Naive thymus-derived CD4-positive, alpha-beta T cell (primary cell): ENCODE measurements at places on chromosomes 13 and 19.

GRCh38 chr19:13831537-13832467, 36.6 kb downstream of the ZSWIM4 start:
- DNase-seq: no peak

- DNase-seq: no peak
These were observed 13.3 kb downstream of the ZDHHC20 start for GRCh38 chr13:21445759-21446158.

- no peak for DNase-seq
These were observed 75.1 kb downstream of the GNG7 start for GRCh38 chr19:2627319-2627829.

- no peak for DNase-seq
These were observed 10.3 kb downstream of the EHD2 start for GRCh38 chr19:47723581-47723940.

DNA sequence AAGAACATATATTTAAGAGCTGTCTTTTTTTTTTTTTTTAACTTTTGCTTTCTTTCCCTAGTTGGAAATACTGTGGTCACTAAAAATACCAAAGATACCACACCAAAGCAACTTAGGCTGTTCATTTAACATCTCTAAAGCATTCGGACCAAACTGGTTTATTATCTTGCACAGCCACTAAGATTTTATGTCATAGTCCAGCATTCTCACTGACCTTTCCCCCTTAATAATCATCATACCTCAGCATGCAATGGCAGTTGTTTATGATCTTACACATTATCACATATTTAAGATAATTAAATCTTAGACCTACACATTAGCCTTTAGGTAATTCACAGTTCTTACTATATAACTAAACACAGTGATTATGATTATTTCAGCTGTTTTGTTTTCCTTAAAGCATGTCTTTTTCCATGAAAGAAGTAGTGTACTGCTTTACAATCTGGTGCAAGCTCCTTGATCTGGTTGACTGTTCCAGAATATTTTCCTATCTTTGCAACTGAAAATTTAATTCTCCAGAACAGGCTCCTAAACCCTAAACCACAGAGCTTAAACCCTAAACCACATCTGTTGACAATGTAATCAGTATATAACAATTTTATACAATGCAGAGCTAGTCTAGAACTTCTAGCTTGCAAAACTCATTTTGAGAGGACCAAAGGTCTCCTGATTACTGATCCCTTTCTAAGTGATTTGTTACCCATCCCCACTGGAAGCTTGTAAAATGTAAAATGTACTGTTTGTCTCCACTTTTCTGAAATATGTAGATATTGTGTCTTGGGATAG, 74.2 kb downstream of the CDK8 start:
- DNase-seq: no peak

- no peak for DNase-seq
These were observed 5.2 kb downstream of the SYDE1 start for GRCh38 chr19:15112385-15112784.

DNA sequence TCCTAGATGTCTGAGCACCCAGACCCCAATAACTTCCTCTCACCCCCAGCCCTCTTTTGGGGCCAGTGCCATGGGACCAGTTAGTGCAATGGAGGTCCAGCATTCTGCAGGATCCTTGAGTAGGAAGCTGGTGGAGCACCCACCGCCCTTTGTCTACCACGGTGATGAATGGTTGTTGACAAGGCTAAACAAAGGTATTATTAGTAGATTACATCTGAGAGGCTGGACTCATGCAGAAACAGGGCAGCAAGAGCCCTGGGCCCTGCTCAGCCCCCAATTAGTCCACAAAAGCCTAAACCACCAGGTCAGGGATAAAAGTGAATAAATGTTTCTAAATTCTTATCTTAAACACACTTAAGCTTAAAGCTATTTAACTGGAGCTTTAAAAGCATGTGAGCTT, 196.5 kb upstream of the TSHZ3 start:
- no peak for DNase-seq

DNA sequence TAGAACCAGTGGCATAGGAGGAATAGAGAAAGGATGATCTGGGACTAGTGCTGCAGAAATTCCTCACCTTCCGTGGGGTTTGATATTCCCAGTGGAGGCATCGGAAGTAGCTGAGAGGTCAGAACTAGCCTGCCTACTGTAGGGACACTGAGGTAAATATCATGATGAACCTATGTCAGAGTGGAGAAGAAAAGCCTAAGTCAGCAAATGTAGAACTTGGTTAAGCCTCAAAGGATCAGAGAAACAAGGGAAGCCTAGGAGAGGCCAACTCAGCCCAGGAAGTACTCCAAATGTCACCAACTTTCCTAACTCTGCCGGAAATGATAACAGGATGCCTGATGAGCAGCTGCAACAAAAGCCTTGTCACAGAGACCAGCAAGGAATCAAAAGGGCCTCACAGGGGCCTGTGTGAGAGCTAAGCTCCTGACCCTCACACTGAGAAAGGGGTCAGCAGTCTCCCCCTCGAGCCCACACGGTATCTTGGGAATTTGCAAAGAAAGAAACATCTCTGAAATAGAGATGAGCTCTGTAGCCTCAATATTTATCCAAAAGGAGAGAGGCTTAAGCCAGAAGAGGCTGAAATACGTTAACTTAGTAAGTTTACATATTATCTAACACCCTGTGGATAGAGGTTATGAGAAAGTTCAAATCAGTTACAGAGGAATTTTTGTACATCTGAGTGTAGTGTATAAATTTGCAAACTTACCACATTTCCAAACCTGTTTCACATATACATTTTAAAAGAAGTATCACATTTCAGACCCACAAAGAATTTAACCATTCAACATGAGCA, 1064.3 kb downstream of the DIAPH3 start:
- no peak for DNase-seq

DNA sequence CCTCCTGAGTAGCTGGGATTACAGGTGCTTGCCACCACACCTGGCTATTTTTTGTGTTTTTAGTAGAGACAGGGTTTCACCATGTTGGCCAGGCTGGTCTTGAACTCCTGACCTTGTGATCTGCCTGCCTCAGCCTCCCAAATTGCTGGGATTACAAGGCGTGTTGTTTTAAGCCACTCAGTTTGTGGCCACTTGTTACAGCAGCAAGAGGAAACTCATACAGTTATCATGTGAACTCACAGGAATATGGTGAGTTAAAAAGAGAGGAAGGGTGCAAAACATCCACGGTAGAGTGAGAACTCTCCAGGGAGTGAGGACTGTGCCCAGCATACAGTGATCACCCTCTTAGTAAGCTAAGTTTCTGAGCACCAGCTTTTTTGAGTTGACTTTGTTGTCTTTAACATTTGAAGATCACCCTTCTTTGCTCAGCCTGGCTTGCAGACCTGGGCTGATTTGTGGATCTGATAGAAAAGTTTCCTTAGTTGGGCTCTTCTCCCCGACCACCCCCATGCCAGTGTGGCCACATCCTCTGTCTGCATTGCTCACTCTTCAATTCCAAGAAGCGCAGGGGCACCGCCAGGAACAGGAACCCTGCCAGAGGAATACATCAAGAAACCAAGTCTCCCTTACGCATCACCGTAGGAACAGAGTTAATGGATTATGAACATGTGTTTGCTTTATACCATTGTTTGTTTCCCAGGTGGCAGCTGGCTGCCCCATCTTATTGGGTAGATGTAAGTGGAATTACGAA, 16.0 kb downstream of the ALOX5AP start:
- DNase-seq: no peak

- DNase-seq: no peak
These were observed 433.9 kb downstream of the GPC6 start for GRCh38 chr13:93660391-93661063.

DNA sequence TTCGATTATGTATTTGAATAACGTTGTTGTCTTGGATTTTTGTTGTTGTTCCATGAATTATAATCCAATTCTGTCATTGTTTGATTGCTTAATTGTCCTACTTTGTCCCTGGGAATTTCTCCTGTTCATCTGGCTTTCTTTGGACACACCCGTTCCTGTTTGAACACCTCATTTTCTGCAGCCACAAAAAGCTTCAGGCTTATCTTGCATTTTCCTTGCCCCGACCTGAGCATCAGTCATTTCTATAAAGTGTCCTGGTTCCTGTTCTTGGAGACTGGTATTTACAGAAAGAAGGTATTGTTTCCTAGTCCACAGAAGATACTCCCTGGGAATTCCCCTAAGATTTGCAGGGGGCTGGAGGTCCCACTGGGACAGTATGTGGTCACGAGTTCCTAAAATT, 731.8 kb upstream of the ARGLU1 start:
- no peak for DNase-seq

DNA sequence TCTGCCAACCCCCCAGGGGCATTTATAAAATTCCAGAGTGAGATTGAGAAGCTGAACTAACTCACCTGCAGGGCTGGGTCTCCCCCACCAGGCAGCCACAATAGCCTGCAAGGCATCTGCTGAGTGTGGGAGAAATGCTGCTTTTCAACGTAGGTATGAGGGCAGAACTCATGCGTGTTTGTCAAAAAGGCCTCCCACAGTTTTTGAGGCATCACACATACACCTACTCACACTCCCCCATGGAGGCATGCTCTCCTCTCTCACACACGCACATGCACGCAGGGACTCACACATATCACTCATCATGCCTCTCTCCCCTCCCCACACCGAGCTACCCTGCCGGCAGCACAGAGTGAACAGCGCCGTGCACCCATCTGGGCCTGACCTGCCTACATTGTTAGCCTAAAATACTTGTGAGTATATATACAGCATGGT, 390.5 kb downstream of the FGF9 start:
- peak; percentile 47 for DNase-seq

DNA sequence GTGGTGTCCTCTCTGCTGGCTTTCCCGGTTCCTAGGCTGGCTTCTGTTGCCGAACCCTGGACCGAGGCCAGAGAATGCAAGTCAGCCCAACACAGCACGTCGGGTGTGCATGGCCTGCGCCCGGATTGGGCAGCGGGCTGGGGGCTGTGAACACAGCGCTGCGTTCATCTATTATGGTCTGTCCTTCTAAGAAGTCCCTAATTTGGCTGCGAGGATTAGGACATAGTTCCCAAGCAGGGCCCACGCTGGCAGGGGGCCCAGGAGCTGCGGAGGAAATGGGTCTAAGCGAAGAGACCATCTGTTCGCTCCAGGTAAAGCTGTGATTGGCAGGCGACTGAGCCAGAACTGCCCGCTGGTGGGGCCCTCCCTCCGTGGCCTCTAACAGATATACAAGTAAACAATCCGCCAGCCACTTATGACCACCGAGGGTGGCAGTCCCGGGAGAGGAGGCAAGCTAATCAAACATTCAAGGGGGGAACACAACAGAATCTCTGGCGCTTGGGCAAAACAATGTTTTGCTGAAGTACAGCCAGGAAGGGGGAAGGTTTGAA, 6.0 kb downstream of the SYCE2 start:
- no peak for DNase-seq

- peak; percentile 77 for DNase-seq
These were observed at the start of gene LSR for GRCh38 chr19:35248310-35249145. LSR (plus strand) TSS chr19:35249002; CDS start chr19:35249023, 21 bp downstream.

- DNase-seq: no peak
These were observed 44.9 kb downstream of the ZNF611 start for GRCh38 chr19:52689843-52690368.

DNA sequence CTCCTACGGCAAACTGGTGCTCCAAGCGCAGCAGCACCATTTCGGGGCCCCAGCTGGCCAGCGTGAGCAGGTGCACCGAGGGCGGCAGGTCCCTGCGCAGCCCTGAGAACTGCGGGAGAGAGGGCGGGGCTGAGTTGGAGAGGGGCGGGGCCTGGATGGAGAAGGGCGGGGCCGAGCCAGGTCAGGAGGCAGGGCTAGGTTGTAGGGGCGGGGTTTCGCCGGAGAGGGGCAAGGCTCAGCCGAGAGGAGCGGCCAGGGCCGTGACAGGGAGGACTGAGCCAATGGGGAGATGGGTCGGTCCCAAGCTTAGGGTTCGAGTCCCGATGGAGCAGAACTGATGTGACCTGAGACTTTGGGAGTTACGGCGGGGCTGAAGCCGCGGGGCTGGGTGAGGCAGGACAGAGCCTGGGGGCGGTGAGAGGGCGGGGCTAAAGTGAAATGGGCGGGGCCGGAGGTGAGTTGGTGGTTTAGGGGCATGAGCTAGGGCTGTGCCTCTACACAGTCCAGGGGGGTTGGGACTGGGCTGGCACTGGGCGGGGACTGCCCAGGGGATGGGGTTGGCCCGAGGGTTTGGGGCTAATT, 19.0 kb downstream of the MAN2B1 start:
- no peak for DNase-seq

- no peak for DNase-seq
These were observed 15.2 kb downstream of the EPN1 start for GRCh38 chr19:55690109-55690768.

GRCh38 chr19:18340990-18341868, 831 bp downstream of the PGPEP1 start:
- peak; percentile 41 for DNase-seq

DNA sequence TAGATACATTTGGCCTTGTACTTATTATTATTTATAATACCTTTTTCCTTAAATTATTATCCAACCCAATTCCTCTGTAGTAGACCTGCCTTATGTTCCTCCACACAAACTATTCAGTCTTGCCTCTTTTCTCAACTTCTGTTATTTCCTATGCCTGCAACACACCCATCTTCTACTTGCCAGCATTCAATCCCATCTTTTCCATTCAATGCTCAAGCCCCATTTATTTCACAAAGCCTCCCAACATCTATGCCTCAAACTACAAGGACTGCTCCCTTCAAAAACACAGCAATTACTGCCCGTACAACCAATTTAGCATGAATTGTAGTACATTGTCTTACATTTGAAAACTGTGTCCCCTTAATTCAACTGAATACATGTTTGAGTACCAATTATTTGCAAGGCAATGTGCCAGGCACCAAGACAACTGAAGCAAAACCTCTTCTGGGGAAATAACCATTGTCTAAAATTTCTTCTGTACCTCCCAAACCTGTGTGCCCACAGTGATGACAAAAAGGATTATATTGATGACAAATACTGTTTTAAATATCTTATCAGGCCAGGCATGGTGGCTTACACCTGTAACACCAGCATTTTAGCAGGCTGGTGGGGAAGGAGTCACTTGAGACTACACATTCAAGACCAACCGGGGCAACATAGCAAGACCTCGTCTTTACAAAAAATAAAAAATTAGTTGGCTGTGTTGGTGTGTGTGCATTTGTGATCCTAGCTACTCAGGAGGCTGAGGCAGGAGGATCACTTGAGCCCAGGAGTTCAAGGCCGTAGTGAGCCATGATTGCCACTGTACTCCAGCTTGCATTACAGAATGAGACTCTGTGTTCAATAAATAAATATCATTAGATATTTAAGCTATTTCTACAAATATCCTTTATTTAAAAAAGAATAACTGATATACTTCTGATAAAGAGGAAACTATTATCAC, 35.1 kb downstream of the ELF1 start:
- DNase-seq: no peak

GRCh38 chr19:41691268-41691970, 3.3 kb upstream of the CEACAM7 start:
- DNase-seq: peak; percentile 6
